ENCODE measurements at places on chromosomes 3 and 15. TPM values are rescaled to one million over a fixed set of nuclear protein-coding genes. Genes with fewer than 3 reads are reported as not detected.

The GP9 gene
- 3.8 TPM for total RNA-seq

The LMAN1L gene
- total RNA-seq = not detected

The UTS2B gene
- total RNA-seq = 1.2 TPM

The CLSTN2 gene
- total RNA-seq = 6.8 TPM

The NANOGP8 gene
- total RNA-seq = 1.7 TPM

The SLC41A3 gene
- total RNA-seq = 104 TPM

The PIERCE2 gene
- 2.6 TPM for total RNA-seq

All from metanephros (tissue), 2 donors.